ENCODE measurements at places on chromosomes 13 and 19.

GRCh38 chr19:47824396-47824795 lies 2.7 kb downstream of the CRX start:
- H3K4me3 ChIP-seq = no peak overlapping the region
- DNase-seq = no peak
- H3K27me3 ChIP-seq = peaks cover 7% of the 10 kb centered on the region

DNA sequence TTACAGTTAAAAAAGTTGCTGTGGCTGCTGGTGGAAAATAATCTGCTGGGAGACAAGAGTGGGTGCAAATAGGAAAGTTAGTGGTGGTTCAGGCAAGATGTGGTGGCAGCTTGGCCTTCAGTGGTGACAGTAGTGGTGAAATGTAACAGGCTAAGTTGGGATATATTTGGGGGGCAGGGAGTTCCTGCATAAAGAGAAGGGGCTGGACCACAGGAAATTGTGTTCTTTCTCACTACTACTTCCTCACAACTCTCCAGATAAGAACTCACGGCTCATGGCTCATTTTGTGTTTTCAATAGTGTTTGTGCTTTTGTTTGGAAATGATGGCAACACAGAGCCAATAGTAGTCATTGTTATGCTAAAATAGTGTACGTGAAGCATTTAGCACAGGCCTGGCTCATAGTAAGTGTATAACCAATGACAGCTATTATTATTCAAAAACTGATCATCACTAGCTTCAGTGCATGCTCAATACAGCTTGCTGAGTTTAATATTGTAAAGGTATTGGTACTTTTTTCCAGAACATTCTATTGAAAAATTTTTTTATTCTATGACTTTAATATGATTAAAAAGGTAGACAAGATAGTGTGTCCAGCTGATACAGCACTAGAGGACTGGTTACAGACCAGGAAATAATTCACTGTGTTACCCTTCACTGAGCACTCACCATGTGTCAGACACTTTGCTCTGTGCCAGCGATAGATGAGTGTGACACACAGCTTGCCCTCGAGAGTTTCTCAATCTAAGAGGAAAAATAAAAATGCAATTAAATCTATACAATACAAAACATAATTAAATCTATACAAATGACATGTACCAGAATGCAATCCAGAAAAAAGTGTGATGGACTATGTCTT lies 209.8 kb downstream of the POU4F1 start:
- no peak overlapping the region for H3K27ac ChIP-seq
- no peak for DNase-seq

GRCh38 chr13:108961542-108962125 lies 332.2 kb downstream of the MYO16 start:
- no peak overlapping the region for H3K27ac ChIP-seq
- H3K4me1 ChIP-seq = peaks cover 17% of the 10 kb centered on the region
- H3K36me3 ChIP-seq = no peaks in the 10 kb centered on the region

DNA sequence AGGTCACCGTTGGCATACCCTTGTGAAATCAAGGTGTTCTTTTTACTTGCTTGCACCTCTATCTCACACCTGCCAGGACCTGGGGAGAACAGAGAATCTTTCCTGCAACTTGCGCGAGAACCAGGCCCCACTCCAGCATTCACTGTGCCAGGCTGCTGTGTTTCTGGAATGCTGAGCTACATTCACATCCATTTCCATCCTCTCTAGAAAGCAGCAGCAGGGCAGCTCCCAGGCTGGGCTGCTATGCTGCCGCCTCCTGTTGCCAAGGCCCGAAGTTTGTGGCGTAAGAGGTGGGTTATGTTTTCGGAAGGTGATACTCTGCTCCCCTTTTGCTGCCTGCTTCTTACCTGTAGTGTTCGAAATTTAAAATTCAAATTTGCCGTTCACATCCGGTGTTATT lies 464.1 kb downstream of the KLF5 start:
- H3K27ac ChIP-seq = no peak overlapping the region
- peaks cover 4% of the 10 kb centered on the region for H3K27me3 ChIP-seq
- no peak overlapping the region for H3K4me3 ChIP-seq

DNA sequence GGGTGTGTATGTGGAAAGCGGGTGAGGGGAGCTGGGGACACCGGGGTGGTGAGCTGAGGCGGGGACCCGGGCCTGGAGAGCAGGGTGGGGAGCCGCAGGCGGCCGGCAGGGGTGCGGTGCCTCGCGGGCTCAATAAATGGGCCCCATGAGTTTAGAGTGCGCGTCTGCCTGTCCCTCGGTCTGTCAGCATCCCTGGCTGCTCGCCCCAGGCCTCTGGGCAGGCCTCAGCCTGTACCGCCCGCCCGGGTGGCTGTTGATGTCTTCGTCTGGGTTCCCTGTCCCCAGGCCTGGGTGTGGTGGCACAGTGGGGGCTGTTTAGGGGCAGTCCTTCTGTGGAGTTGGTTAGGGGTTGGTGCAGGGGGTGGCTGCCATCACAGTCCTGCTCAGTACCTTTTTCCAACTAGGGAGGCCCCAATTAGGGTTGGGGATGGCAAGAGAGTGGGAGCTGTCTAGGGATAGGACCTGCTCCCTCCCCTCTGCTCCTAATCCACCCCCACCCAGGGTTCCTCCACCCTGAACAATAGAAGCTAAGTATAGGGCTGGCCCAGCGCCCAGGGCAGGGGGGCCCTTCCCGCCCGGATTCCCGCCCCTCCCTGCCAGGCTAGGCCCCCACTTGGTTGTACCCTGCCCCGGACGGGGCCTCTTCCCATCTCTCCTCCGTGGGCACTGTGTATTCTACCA lies 12.2 kb downstream of the CIC start:
- H3K4me1 ChIP-seq = peaks cover 43% of the 10 kb centered on the region
- peak overlapping the region; percentile 78 for H3K4me3 ChIP-seq
- no peaks in the 10 kb centered on the region for H3K36me3 ChIP-seq
- no peak for DNase-seq
- no peaks in the 10 kb centered on the region for H3K27me3 ChIP-seq

- H3K4me3 ChIP-seq = no peak overlapping the region
- DNase-seq = no peak
- H3K27me3 ChIP-seq = no peaks in the 10 kb centered on the region
- H3K36me3 ChIP-seq = no peaks in the 10 kb centered on the region
- H3K4me1 ChIP-seq = peaks cover 17% of the 10 kb centered on the region
- H3K27ac ChIP-seq = peak overlapping the region; percentile 91
Observed at GRCh38 chr19:19579533-19580361, 38.7 kb downstream of the PBX4 start.

DNA sequence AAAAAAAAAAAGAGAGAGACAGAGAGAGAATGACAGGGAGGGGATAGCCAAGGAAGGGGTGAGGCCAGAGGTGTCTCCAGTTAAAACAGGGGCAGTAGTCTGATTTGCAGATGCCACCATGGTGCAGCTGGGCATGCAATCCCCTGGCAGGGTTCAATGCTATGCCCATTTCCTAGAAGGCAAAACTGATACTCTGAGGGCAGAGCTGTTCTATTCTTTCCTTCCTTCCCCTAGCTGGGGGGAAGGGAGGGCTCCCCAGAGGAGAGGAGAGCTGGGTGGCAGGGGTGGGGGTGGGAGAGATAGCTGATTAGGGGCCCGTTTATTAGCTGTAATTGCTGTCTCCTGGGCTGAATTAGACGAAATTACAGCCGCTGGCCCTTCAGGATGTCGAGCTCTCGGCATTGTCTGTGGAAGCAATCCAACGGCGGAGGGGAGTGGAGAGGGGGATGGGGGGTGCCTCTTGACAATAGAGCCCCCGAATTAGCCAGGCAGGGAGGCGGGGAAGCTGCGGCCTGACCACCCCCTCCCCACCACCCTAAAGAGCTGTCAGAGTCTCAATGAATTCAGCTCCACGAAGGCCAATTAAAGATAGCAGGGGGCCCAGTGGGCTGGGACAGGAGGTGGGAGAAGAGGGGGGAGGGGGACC lies 14.4 kb upstream of the DPP9 start:
- H3K27me3 ChIP-seq = peaks cover 41% of the 10 kb centered on the region
- no peak for DNase-seq
- no peak overlapping the region for H3K27ac ChIP-seq

GRCh38 chr13:32471187-32471922 lies 43.4 kb upstream of the N4BP2L1 start:
- H3K36me3 ChIP-seq = no peaks in the 10 kb centered on the region
- DNase-seq = peak; percentile 15
- peak overlapping the region; percentile 81 for H3K27ac ChIP-seq
- H3K4me1 ChIP-seq = peaks cover 10% of the 10 kb centered on the region
- no peaks in the 10 kb centered on the region for H3K27me3 ChIP-seq

All from nephron progenitor cell (in vitro differentiated cells).